Progenitor cell of endocrine pancreas (in vitro differentiated cells): ENCODE measurements at places on chromosomes 7 and 10. TPM values are rescaled to one million over a fixed set of nuclear protein-coding genes. Genes with fewer than 3 reads are reported as not detected.

MSMB gene
- total RNA-seq: not detected in 2 replicates

GRCh38 chr10:33095867-33096815, 138.1 kb upstream of the ITGB1 start:
- no peak for DNase-seq

DNA sequence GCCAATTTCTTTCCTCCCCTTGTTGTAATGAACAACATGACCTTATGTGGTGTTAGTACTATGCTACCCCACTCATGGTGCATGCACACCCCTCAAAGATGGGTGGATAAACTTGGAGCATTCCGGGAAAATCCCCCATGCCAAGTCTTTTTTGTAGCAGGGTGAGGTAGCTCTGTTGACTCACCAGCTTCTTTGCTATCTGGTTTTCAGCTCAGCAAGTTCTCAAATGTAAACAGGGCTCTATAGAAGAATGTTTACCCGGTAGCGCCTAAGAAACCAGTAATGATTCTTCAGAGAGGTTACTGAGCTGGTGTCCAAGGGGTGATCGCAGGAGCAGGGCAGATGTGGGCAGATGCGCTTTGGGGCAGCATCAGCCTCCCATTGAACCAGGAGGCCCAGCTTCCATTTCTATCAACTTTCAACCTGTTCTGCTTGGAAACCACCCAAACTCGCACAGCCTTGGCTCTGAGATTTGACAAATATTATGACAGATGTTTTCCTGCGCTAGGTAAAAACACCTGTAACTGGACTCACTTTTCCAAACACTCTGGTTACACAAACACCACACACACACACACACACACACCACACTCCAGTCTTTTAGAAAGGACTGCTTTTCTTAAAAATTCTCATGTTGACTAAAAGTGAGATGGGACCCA, 87.8 kb downstream of the ZRANB1 start:
- DNase-seq: no peak

DNA sequence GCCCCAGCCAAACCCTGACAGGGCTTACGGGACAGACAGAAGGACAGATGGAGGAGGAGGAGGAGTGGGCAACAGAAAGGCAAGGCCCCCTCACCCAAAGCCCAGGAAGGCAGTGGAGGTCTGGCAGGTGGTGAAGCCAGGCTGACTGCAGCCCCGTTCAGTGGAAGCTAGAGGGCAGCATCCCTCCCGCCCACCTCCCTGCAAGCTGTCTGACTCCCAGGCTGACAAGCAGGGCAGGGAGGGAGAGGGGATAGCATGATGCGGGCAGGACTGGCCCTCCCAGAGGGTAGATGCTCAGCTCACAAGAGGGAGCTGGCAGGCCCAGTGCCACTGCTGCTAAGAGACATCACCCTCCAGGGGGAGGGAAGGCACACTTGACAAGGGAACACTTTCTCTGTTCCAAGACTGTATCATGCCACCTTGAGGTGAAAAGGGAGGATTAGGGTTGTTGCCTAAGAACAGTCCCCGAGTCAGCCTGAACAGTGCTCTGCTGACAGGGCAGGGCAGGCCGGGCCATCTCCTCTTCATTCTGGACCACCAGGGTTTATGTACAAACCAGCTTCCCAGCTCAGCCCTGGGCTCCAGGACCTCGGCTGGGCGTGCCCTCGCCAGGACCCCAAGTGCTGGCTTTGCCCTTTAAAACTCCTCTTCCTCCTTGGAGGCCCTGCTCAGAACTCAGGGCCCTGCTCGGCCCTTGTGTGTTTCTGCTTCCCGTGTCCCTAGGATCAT, 61.8 kb downstream of the RASGEF1A start:
- peak; percentile 41 for DNase-seq

- DNase-seq: no peak
Measured at GRCh38 chr10:72053690-72054089, 34.7 kb downstream of the SPOCK2 start.

GRCh38 chr7:42407833-42408232, 170.8 kb upstream of the GLI3 start:
- no peak for DNase-seq

DNA sequence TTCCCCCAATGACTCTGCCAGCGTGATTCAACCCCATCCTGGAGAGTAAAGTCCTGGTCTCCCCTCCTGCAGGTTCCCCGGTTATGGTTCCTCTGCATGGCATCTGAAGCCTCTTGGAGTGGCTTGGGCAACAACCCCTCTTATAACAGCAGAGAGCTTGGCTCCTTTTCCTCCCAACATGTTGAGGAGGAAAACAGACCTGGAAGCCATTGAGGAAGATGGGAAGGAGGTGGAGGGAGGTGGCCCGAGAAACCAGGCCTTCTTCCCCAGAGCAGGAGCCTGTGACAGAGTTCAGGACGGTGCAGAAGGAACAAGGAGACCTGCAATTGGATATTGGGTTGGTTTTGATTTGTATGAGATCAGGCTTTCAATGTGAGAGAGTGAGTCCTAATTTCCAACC, 184.0 kb upstream of the ADCY1 start:
- no peak for DNase-seq

- no peak for DNase-seq
Measured at GRCh38 chr7:13894377-13894776, 95.1 kb downstream of the ETV1 start.

- no peak for DNase-seq
Measured at GRCh38 chr10:63718421-63718820, 197.2 kb downstream of the REEP3 start.

GRCh38 chr10:98262571-98262970, 5.4 kb downstream of the LOXL4 start:
- no peak for DNase-seq

DNA sequence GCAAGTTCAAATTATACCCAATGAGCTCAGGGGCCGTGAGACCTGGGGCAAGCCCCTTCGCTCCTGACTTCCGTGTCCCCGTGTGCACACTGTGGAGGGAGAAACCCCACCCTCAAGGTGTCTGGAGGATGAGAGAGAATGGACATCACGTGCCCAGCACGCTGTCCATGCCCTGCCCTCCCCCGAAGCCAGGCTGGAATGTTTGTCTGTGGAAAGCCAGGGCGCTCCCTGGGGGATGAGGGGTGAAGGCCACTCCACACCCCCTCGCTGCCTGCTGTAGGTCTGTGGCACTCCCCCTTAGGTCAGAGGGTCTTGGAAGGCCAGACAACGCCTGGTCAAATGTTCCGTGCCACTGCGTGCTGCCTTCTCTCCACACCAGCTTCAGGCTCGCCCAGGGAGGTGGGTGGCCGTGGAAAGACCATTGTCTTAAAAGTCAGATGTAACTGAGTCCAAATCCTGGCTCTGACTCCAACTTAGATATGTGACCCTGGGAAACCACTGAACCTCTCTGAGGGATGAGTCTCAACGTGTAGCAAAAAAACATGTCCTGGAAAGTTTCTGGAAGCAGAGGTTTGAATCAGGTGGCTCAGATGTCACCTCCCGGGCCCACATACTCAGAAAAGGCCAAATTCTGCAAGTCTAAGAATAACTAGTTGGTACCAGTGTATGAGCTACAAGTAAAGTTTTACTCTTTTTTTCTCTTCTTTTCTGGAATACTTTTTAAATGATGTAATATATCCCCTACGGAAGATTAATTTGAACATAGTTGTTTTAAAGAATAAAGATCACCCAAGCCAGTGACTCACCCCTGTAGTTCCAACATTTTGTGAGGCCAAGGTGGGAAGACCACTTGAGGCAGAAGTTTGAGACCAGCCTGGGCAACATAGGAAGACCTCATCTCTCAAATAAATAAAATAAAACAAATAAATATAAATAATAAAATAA, 24.9 kb downstream of the RCC1L start:
- DNase-seq: no peak

GRCh38 chr7:130069179-130069977, 956 bp upstream of the KLHDC10 start:
- no peak for DNase-seq

DNA sequence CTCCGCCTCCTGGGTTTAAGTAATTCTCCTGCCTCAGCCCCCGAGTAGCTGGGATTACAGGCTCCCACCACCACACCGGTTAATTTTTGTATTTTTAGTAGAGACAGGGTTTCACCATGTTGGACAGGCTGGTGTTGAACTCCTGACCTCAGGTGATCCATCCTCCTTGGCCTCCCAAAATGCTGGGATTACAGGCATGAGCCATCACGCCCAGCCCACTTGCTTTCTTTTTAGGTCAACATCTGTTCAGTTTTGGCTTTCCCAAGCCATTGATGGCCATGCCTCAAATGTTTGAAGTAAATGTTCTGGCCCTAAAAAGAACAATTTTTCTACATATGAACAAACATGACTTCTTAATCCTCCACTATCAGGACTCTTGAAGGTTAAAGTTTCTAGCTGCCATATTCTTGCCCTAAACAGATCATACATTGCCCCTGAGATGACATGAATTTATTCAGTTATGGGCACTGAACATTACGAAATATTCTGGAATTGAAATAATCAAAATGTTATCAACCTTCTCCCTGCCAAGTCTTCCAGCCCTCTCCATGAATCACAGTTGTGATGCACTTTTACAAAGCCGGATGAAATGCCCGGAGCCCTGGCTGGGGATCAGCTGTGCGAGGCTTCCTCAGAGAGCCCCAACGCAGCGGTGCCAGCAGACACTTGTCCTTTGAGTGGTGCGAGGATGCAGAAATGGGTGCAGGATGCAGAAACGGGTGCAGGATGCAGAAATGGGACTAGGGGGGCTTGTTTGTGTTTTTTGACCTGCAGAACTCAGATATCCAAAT, 2.9 kb downstream of the MRLN start:
- DNase-seq: no peak

DNA sequence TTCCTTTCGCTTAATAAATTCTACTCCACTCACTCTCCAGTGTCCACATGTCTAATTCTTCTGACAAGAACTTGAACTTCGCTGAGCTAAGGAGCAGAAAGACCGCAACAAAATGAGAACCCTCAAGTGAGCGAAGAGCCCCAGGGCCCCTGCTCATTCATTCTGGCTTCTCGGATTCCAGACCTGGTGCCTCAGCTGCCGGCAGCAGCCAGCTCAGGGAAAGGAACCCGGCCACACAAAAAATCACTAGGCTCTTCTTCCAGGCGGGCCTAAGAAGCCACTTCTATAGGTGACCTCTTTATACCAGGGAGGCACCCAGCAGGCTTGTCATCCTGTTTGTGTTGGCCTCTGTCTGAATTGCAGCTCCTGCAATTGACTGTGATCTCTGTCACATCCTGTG, 33.3 kb downstream of the OTUD1 start:
- DNase-seq: no peak
